ENCODE measurements at places on chromosomes 2 and 18.

DNA sequence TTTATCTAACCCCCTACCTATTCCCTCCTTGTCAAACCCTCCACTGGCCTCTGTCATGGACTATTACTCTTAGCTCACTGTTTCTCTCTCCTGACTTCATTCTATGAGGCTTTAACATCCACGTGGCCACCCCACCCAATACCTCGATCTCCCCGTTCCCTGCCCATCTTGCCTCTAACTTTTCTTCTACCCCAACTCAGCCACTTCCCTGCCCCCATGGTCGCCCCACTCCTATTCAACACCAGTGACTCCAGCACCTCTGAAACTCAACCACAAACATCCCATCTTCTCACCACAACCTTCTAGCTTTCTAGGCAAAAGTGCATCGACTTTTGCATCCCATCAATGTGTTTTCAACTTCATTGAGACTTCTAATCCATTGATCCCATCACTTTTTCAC, 94.2 kb upstream of the EPAS1 start:
- DNase-seq: no peak

DNA sequence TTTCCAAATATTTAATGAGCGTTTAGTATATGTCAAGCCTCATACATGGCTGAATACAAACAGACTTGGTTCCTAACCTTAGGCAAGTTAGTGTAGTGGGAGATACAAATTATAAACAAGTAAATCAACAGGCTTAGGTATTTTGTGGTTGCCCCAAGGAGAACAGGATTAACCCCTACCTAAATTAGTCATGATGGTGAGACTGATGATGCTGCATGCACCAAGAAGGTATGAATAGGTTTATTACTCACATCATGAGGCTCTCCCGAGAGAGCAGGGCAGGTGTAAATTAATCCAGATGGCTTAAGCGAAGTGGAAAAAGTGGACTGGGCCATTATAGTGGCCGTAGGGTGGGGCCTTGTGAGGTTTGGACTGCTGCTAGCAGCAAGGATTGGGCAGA, 118.1 kb upstream of the GCFC2 start:
- DNase-seq: no peak

DNA sequence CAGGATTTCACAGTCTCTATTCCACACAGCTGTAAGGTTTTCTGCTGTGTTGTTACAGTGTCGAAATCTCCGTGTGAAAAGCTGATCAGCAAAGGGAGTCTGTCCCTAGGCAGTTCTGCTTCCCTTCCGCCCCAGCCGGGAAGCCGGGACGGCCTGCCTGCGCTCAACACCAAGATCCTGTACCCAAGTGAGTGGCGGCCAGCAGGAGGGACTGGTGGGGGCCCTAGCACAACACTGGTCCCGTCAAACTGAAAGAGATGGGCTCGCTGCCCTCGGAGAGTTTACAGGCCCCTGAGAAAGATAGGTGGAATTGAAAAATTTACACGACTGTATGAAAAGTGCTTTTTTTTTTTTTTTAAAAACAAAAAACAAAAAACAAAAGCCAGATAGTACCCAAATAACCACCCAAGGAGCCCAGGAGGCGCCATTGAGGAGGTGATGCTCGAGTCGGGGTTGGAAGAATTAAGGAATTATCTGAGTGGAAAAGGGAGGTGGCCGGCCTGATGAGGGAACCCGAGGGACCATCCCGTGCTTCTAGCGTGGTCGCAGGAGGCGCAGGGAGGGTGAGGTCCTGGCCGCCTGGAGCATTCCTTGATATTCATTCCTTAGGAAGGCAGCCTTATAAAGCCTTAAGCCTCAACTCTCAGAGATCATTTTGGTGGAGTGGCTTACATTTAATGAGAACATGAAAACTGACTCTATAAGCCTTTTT, 96.7 kb downstream of the DGKD start:
- DNase-seq: no peak

DNA sequence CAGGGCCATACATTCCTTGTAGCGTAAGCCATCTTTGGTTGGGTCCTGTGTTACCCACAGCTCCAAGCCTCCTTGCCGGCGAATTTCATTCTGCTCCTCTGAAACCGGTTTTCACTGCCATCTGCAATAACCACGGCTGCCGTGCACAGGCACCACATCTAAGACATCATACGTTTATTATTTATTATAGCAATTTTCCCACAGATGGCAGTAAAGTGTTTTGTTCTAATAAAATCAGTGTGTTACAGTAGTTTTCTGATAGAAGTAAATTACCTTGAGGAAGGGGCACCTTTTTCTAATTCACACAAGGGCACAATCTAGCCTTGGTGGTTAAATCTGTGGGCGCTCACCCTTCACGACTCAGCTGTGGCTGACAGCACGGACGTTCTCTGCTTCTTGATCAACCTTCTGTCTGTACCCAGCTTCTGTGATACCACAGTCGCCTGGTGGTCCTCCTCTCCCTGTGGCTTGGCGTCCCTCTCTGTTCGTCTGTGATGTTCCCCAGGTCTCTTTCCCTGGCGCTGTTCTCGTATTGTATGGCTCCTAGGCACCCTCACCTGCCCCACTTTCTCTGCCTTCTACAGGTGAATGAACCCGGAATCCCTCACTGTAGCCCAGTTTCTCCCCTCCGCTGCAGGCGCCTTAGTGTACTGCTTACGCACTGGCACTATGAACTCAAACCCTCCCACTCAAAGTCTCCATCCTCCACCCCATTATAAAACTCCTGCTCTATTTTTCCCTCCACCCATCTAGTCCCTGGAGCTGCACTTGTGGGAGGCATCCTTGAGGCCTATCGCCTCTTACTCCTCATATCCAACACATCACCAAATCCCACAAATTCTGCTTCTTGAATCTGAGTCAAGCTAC, 236.8 kb downstream of the DYSF start:
- no peak for DNase-seq
